HuH-7 (cell line): ENCODE measurements at places on chromosomes 11 and 22.

DNA sequence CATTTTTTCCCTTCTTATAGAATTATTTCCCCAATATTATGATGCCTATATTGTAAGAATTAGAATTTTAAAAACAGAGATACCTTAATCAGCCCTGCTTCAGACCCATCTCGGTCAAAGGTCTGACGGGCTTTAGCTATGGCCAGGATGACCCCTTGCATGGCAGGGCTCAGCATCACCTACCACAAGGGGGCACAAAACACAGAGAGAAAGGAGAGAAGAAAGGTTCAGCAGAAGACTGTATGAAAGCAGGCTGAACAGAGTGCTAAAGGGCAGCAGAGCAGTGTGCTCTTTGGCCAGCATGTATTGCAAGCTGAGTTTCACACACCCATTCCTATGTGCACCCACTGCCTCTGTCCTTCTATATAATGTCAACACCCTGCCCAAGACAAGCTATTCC lies 26.8 kb downstream of the CLDN25 start:
- peak; percentile 58 for DNase-seq

DNA sequence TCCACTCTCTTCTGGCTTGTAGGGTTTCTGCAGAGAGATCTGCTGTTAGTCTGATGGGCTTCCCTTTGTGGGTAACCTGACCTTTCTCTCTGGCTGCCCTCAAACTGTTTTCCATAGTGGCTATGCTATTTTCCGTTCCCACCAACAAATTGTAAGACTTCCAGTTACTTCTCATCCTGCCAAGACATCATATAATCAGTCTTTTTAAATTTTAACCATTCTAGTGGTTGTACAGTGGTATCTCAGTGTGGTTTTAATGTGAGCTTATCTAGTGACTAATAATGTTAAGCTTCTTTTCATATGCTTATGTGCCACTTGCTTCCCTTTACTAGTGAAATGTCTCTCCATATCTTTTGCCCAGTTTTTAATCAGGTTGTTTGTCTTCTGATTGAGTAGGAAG lies 13.6 kb upstream of the TRIM29 start:
- DNase-seq, result no peak

DNA sequence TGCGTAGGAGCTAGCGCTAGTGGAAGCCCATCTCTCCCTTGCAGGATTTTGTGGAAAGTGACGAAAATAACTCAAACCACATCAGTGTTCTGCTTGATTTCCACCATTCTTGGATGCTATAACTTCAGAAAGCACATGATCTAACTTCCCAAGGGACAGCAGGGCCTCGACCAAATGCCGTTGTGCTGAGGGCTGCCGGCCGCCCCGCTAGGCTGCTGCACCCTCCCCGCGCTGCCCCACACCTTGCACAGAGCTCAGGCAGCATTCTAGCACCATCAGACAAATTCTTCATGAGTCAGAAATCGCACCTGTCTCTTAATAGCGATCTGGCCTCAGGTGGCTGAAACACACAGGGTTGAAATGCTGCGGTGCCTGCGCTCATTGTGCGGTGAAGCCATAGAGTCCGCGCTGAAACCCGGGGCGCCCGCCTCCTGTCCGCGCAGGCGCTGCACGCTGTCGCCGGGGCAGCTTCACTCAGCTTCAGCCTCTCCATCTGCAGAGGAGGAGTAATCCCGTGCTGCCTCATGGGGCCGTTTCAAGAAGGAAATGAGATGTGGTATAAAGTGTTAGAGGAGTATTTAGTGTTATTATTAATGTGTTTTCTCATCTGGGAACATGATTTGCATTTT lies 59.2 kb upstream of the B3GAT1 start:
- DNase-seq, result no peak

DNA sequence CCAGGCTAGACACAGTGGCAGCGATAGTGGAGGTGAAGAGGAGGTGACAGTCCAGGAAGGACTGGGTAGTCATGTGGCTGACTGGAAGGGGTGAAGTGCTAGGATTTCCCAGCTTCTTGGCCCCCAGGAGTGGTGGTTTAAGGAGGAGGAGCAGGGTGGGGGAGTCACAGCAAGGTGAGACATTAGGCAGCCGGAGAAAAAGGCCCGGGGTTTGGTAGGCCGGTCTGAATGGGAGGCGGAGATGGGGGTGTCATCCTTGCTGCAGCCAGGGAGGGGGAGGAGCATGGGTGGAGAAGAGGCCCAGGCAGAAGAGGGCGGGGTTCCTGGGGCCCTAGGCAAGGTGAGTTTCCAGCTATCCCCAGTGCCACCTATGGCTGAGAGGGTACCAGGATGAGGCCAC lies 6.1 kb downstream of the SIPA1 start:
- DNase-seq, result no peak

DNA sequence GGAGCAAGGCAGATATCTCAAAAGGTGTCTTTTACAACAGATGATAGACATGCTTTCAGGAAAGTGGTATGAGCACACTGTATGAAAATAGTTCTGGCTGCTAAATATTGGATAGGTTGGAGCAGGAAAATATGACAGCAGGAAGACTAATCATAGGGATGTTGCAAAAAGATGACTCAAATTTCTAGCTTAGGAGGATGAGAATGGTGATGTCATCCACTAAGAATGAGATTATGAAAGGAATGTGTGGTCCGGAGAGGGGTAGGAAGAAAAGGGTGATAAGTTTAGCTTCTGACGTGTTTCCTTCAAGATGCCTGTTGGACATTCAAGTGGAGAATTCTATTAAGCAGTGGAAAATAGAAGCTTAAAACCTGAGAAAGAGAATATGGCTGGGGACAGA lies 46.4 kb downstream of the RCN1 start:
- DNase-seq, result no peak

- DNase-seq, result no peak
These were observed 10.4 kb upstream of the MRPL17 start for GRCh38 chr11:6693342-6694228.

GRCh38 chr22:17269224-17269606 lies 50.0 kb upstream of the ADA2 start:
- DNase-seq, result no peak

DNA sequence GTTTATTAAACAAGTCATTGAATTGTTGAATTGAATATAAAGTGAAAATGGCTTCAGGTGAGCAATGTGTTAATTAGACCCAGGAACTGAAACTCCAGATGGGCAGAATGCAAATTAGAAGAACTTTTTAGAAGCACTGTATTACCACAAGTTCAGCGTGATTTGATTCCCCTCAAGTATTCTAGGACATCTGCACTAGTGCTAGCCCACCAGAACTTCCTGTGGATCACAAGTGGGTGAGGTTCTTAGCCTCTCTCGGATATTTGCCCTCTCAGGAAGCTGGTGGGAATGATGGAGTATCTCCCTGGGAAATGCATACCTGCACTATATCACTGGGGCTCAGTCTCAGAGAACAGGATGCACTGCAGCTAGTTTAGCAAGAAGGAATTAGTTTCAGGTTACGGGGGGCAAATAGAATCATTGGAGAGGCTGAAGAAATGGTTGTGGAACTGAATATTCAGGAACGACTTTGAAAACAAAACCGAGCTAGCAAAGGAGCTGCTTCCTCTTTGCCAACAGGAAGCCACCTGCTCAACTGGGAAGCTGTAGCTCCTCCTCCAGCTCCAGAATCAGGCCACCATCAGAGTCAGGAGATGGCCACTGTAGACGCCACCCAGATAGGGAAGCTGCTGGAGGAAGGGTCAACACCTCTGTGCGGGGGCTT lies 74.3 kb downstream of the DHCR7 start:
- DNase-seq, result no peak

- no peak for DNase-seq
These were observed 13.1 kb upstream of the MMP1 start for GRCh38 chr11:102810950-102811660.

- DNase-seq, result no peak
These were observed 169.6 kb downstream of the MAML2 start for GRCh38 chr11:96173422-96173821.

DNA sequence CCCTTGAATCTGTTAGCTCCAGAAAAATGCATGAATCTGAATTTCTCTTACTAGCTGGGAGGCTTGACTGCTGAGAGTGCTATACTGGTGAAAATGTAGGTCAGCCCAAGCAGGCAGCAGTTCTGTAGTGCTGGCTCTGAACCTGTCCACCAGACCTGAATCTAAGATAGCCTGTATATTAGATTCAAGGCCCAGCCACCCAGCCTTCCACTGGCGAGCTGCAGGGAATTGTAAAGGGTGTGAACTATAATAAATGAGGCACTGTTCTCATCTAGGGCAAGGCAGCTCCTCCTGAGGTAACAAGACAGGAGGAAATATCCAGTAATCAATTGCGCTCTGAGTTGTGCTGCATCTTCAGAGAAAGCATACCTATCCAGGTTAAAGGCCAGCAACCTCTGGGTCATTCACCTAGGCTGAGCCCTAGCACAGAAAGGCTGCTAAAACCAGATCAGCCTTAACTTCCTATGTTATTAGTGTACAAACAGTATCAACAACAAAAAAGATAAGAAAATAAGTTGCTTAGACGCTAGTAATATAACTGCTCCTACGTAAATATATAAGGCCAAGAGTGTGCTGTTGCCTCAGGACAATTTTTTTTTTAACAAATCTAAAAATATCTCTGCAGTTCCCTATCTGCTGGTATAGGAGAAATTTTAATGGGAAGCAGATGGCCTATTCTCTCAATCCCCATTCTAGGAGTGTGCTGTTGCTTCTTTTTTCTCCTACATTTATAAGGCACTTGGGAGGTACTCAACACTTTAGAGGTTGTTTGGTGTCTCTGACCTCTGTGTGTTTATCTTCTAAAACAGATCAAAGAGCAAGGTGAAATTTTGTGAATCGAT lies 63.0 kb downstream of the RELT start:
- DNase-seq, result no peak

- no peak for DNase-seq
These were observed 1.5 kb upstream of the PLEKHA7 start for GRCh38 chr11:17015627-17016126.

DNA sequence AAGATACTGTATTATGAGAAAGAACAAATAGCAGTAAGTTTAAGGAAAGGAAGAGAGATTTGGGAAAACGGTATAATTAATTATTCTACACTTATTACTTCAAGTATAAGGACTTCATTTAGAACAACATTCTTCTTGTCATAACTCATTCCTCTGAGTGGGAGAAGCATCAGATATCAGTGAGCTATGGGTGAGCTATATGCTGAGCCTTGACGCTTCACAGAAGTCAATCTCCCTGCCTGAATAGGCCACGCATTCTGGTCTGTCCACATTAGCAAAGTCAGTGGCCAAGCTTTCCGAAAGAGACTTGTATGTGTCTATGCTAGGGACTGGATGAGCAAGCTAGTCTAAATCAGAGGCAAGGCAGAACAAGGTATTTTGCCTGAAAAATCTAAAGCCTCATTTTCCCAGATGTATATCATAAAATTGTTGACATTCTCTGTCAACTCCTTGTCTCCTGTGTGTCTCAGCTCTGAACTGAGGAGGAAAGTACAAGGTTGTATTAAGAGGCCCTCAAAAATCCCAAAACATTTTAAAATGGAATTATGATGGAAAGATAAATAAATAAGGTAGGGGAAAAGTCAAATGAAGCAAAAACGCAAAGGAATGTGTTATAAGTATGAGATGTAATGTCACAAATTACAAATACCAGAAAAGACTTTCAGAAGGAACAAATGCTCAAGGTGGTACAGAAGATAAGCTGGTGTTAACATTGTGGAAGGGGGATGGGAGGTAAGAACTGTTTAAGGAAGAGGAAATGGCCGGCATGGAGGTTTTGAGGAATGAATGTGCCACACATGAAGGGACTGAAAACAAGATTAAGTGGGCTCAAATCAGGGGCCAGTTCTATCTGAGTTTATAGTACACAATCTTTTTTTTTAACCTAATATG lies 1.4 kb downstream of the OR52N2 start:
- DNase-seq, result no peak

GRCh38 chr11:404551-405264 lies 10.1 kb downstream of the SIGIRR start:
- no peak for DNase-seq

DNA sequence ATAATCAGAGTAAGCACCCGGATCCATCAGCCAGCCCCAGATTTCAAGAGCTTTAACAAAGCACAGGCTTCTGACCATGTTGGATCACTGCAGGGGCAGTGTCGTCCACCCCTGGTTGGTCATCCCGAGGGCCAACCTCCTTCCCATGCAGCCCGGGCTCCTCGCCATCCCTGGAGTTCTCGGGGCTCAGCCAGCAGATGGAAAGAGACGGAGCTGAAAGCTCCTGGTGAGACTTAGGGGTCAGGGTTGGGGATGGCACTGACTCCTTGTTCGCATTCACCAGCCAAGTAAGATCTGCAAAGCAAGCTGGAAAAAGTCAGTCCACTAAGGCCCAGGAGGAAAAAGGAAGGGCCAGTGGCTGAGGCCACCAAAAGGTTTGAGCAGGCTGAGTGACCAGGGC lies 888.9 kb downstream of the BRD1 start:
- no peak for DNase-seq

- DNase-seq, result no peak
These were observed 15.8 kb upstream of the PKNOX2 start for GRCh38 chr11:125148743-125149142.

- no peak for DNase-seq
These were observed 9.7 kb downstream of the MMP3 start for GRCh38 chr11:102833731-102834130.

DNA sequence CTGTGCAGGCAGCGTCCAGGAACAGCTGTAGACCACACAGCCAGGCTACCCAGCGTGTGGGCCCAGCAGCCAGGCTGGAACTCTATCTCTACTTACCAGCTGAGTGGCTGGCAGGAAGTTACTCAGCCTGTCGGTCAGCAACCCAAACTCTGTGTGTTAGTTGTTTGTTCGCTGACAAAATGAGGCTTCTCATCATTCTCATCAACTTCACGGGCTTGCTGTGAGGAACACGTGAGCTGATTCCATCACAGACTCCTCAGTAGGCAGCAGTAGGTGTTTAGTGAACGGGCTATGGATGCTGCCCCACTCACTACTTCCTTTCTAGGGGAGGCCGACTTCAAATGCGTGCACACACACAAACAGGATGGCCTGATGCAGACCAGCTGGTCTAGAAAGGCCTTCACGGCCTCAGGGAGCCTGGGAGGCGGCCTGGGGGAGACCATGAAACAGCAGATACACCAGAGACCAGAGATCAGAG lies 830 bp upstream of the SPDYC start:
- DNase-seq, result no peak

DNA sequence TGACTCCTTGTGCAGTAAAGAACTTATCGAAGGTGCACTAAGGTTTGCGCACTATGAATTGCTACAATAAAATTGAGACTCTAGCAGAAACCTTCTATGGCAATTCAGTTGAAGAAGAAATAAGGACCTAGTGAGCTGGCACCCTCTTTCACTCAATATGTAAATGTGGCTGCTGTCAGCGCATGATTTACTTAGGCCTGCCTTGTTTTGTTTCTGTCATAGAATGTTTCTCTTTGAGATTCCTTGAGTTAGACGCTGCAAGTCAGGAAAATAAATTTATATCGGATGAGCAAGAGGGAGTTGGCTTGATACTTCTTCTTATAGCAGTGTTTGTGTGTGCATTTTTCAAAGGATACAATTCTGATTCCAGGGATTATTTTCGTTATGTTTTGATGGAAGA lies 322.1 kb downstream of the BLID start:
- no peak for DNase-seq

- no peak for DNase-seq
These were observed 181.5 kb upstream of the ZBED5 start for GRCh38 chr11:11039208-11039965.

GRCh38 chr11:47899801-47900200 lies 51.7 kb upstream of the NUP160 start:
- no peak for DNase-seq

- DNase-seq, result no peak
These were observed 22.4 kb downstream of the RPL3 start for GRCh38 chr22:39296981-39297489.

GRCh38 chr22:43344520-43344787 lies 1.3 kb upstream of the SCUBE1 start:
- DNase-seq, result no peak
